Omental fat pad (tissue), 4 donors: ENCODE measurements at places on chromosomes 5 and 9. TPM values are rescaled to one million over a fixed set of nuclear protein-coding genes. Genes with fewer than 3 reads are reported as not detected.

DNA sequence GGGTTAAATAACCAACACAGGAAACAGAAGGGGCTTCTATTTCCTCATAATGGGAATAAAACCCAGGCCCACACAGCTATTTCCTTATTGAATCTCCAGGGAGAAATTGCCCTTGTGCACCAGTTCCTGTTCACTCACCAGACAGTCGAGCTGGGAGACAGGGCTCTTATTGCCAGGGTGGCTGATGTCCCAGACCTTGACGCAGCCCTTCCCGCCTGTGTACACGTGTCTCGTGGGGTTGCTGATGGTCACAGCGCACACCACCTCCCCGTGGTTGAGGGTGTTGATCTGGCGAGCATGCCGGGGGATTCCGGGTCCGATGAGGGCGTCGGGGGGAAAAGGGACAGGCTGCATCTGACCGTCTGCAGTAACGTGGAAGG, 96.5 kb downstream of the TLE1 start:
- DNase-seq: no peak

- no peak for DNase-seq
Observed at GRCh38 chr9:92686954-92687353, 17.0 kb upstream of the IPPK start.

DNA sequence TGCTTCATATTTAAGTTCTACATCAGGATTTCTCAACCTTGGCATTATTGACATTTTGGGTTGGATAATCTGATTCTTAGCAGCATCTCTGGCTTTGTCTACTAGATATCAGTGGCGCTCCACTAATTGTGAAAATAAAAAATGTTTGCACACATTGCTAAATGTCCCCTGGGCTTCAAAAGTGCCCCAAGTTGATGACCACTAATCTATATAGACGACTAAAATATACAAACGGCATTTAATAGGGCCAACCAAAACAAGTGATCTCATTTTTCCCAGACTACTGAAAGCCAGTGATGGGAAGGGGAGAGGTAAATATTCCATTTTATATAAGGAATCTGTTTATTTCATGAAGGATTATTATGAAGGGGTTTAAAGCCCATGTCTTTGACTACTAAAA, 118.6 kb downstream of the HOMER1 start:
- no peak for DNase-seq

GRCh38 chr9:16670791-16671190, 199.7 kb downstream of the BNC2 start:
- no peak for DNase-seq

DNA sequence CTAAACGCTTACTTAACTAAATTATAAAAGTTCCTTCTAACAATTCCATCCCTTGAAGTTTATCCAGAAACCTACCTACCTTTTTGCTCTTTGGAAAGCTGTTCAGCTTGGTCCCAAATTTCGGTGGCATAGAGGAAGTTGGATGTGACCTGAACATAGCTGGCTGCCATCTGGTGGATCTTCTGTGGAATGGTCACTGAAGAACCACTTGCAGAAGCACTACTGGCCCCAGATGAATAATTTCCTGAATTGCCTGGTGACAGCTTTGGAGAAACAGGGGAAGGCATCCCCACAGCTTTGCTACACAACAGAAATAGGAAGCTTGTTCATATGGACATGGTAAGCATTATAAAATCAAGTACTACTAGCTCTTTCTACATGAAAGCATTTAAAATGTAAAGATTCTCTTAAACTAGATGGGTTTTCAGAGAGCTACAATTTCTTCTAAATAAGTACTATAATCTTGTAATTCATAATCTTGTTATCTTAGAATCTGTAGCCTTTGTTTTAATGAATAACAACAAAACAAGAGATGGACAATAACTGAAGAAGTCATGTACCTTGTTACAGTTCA, 9.9 kb downstream of the LEAP2 start:
- no peak for DNase-seq

DNA sequence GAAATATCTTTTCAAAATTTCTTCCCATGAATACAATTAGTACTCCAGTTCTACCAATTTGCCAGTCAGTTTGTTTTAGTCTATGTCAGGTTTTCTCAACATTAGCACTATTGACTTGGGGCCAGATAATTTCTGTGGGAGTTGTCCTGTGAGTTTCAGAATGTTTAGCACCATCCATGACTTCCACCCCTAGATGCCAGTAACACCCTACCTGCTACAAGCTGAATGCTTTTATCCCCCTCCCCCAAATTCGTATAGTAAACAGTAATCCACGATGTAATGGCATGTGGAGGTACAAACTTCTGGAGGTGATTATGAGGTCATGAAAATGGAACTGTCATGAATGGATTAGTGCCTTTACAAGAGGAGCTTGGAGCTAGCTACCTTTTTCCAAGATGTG, 420.0 kb downstream of the CDH18 start:
- DNase-seq: no peak

- no peak for DNase-seq
Observed at GRCh38 chr9:104795857-104796256, 31.9 kb downstream of the NIPSNAP3B start.

- DNase-seq: no peak
Observed at GRCh38 chr9:94971378-94972131, 245.1 kb downstream of the AOPEP start.

GRCh38 chr9:114002271-114002985, 75.7 kb downstream of the AMBP start:
- no peak for DNase-seq

GRCh38 chr5:85479849-85480248, 1095.2 kb upstream of the EDIL3 start:
- DNase-seq: no peak

DNA sequence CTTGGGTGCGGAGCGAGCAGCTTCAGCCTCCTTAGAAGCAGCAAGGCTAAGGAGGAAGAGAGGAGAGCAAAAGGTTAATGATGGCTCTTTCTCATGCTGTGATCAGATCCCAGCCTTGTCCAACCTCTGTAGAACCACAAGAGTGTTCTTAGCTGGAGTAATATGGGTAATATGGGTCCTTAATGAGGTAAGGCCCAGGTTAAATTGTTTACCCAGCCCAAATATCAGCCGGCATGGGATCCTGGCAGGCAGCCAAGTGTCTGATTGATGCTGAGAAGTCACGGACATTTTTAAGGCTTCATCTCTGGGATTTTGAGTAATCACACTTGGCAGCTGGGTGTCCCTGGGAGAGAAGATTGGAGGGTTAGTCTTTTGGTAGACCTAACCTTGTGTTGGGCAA, 32.3 kb downstream of the GLRA1 start:
- DNase-seq: no peak

DNA sequence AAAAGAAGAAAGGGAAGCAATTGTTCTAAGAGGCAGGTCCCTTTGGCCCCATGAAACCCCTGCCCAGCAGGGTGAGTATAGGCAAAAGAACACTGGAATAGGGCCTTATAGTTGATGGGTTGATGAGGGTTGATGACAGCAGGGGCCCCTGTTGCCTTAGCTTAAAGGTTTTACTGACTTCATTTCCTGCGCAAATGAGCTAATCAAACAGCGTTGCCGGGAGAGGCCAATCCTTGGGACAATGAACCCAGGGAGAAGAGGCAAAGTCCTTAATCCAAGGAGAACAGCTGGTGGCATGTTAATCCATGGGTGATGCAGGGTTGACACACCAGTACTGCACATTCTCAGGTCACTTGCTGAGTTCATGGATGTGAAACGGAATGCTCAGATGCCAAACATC, 22.0 kb upstream of the EPB41L4B start:
- no peak for DNase-seq

IRX1 gene
- total RNA-seq: not detected

KIAA1191 gene
- 85.4 TPM for total RNA-seq

NRARP gene
- 4.6 TPM for total RNA-seq

NR2F1 gene
- total RNA-seq: 117 TPM

ABO gene
- total RNA-seq: 7.3 TPM

FOXI1 gene
- total RNA-seq: not detected

LCN12 gene
- not detected for total RNA-seq

PDE8B gene
- total RNA-seq: 30.5 TPM

SLC36A2 gene
- not detected for total RNA-seq

KCNMB1 gene
- 0.60 TPM for total RNA-seq

SLIT3 gene
- total RNA-seq: 46.3 TPM

IL17B gene
- total RNA-seq: 1.1 TPM
